ENCODE measurements at places on chromosomes 5 and 9.

- DNase-seq = no peak
Measured at GRCh38 chr5:176414704-176415103, 1.6 kb downstream of the CLTB start.

DNA sequence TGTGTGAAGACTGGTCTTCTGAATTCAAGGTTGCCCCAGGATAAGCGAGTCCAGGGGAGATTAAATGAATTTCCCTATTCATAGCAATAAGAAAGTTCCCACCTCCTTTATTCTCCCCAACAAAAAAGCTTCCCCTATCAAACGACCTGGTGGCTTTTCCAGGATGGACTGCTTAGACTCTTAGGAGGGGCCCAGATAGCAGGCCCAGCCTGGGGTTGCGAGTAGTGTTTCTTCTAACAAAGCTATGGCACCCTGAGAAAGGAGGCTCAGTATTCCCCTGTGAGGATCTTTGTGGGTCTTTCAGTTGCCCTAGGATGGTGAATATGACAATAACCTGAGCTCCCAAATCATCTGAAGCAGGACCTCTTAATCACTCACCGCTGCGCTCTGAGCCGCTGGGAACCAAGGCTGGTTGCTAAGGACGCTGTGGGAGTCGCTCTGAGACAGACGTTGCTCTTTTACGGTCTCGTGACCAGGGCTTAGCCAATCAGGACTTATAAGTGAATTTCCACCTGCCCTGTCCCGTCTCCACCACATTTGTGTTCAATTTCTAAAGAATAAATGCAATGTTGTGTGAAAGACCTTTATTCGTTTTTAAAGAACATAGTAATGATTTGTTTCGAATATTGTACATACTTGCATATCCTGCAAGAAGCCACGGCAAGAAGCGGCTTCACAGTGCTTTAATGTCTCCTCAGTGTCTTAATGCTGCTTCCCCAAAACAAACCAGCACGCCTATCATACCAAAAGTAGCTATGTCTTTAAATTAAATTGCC, at the start of gene TMEM232:
TMEM232 (minus strand) TSS at position 423 of the 776 bp plus-strand sequence. CDS start 59,319 bp downstream, outside the sequence.
- peak; percentile 38 for DNase-seq

- peak; percentile 84 for DNase-seq
Measured at GRCh38 chr9:132235894-132236661, 74.2 kb downstream of the NTNG2 start.

- DNase-seq = no peak
Measured at GRCh38 chr5:133777951-133778350, 165.6 kb upstream of the FSTL4 start.

DNA sequence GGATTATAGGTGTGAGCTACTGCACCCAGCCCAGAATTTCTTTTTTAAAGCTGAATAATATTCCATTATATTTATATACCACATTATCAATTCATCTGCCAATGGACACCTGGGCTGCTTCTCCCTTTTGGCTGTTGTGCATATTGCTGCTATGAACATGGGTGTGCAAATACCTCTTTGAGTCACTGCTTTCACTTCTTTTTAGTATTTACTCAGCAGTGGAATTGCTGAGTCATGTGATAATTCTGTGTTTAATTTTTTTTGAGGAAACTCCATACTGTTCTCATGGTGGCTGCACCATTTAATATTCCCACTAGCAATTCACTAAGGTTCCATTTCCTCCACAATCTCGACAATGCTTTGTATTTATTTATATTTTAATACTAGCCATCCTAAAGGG, 36.1 kb upstream of the KIF4B start:
- no peak for DNase-seq

DNA sequence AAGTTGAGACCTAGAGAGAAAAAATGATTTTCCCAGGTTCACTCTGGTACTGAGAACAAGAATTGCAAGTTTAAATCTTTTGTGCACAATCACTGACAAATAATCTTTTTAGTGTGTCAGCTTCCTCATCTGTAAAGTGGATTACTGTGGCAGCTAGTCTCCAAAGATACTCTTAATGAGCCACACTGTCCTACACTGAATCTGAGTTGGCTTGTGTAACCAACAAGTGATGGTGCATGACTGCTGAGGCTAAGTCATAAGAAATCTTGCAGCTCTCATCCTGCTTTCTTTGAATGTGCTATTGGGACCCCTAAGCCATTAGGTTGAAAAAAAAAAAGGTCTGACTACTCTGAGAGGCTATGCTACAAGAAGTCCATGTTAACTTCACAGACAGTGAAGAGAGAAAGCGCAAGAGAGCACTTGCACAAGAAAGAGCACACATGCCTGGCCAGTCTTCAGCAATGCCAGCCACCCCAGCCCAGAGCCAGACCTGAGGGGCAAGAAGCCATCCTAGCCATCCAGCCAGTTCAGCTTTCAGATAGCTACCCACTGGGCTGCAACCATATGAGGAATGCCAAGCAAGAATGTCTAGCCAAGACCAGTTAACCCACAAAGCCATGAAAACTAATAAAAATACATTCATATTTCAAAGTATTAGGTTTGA, 419.4 kb downstream of the RAB3C start:
- DNase-seq = no peak

DNA sequence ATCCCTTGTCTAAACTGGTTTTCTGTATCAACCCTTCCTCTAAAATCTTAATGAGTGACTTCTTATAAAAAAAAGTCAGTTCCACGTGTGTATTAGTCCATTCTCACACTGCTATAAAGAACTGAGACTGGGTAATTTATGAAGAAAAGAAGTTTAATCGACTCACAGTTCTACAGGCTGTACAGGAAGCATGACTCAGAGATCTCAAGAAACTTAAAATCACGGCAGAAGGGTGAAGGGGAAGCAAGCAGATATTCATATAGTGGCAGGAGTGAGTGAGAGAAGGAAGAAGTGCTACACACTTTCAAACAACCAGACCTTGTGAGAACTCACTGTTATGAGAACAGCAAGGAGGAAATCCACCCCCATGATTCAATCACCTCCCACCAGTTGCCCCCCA, 307.8 kb upstream of the ARRDC3 start:
- DNase-seq = no peak

GRCh38 chr5:154369682-154370081, 76.1 kb upstream of the SAP30L start:
- no peak for DNase-seq

All from hypothalamus (tissue), 51 donors.